Fibroblast of skin of back (primary cell): ENCODE measurements at places on chromosomes 16 and 17.

- DNase-seq, result peak; percentile 20
Observed at GRCh38 chr17:41717408-41718286, 5.5 kb downstream of the GAST start.

DNA sequence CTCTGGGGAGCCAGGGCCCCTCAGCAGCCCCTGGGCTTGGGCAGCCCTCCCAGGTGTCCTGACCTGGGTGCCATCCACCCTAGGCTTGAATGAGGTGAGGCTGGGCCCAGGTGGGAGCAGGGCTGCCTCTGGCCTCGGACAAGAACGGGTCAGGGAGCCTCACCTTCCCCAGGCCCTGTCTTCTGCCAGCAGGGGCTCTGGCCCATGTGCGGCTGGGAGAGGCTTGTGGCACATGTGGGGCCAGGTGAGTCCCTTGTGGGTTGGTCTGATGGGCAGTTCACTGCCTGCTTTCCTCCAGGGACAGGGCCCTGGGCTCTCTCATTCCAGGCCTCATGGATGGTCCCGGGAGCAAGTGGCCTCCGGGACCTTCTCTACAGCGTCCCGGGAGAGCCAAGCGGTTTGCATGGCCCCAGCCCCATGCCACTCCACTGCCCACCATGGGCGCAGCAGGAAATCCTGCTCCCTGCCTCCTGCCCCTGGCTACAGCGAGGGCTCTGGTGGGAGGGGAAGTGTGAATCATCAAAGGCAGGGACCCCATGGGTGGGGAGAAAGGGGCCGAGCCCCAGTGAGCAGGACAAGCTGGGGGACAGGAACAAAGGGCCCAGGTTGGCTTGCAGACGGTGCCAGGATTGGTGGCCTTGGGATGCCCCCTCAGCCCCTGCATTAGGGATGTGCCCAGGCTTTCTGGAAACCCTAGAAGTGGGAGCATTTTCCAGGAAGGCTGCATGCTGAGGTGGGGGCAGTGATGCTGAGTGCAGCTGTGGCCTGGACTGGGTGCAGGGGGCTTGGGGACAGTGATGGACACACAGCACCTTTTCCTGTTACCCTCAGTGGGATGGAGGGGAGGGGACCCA lies 12.2 kb downstream of the VASN start:
- no peak for DNase-seq

DNA sequence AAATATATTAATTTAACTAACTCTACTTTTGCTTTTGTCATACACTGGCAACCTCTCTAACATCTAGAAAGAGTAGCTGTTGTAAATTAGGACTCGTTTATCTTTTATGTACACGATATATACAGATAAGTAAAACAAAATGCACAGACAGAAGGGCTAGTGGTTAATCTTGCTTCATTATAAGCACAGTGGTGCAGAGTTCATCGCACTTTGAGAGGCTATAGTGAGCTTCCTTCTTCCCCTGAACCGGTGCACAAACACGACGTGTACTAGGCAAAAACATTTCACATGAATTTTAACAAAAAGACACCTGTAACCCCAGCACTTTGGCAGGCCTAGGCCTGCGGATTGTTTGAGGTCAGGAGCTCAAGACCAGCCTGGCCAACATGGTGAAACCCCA lies 10.4 kb upstream of the GOT2 start:
- DNase-seq, result no peak

DNA sequence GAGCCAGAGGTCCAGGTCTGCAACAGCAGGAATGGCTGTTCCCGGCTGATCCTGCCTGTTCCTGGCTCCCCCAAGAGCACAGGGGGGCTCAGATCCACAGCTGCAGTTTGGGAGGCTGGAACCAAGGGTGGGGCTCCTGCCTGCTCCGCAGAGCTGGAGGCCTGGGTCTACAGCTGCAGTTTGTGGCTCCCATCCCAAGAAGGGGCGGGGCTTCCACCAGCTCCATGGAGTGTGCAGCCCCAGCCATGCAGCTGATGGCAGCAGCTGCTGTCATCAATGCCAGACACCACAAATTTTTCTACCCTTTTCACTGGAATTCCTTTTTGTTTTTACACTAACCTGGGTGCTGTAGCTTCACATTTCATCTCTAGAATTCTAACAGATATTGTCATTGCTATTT lies 135.4 kb upstream of the KIF2B start:
- no peak for DNase-seq

- no peak for DNase-seq
Observed at GRCh38 chr17:41985919-41986318, 19.3 kb downstream of the CNP start.

DNA sequence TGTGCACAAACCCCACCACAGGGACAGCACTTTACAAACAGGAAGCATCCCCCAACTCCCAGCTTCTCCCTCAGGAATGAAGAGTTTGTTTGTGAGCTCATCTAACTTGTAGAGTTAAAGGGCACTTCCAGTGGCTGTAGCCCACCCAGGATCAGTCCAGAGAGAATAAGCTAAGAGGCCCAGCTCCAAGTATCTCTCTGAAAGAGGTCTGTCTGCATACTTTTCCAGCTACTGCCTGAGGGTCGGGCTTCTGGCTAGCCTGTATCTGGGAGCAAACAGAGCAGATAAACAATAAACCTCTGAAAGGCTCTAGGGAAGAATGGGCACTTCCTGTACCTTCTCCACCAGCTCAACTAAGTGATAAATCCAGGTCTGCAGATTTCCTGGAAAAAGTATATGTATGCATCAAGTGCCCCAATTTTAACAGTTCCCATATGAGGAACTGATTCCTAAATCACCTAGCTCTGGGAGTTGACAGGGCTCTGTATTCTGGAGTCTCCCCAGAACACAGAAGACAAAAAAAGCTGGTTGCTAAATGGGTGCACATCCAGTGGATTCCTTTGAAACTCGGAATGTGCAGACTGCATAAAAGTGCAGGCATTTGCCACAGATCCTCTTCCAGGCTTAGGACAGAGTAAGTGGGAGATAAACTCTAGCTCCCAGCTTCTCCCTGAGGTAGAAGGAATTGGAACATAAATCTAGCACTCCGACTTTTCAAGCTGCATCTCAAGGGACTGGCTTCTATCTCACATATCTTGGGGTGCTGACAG lies 37.1 kb upstream of the MYLK3 start:
- no peak for DNase-seq

DNA sequence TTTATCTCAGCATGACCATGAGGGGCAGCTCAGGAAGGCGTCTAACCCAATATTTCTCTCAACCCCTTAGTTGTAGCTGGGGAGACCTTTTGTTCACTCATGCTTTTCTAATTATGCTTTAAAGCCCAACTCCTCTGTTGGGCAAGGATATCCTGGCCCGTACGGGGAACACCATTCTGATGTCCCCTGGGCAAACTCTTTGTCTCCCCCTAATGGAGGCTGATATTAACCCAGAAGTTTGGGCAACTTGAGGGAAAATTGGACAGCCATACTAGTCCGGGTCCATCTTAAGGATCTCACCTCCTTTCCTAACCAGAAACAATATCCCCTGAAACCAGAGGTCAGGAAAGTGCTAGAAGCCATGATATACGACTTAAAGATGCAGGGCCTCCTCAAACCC lies 143.7 kb upstream of the COX10 start:
- DNase-seq, result no peak

DNA sequence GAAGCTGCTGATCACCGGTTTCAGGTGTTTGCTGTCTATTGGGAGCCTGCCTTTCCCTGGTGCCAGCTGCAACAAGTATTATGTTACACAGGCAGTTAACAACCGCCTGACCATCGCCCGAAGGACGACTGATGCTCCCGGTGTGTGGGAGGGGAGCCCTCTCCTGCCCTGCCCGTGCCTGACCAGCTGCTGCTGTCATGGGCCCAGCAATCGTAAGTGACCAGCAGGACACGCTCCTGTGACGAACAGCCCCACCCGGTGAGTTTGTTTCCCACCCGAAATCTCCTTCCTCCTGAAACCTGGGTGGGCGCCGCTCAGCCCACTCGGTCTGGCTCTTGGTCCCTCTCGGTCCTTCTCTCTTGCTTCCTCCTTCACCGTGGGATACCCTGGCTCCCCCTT lies 17.9 kb upstream of the UBE2I start:
- DNase-seq, result no peak

GRCh38 chr17:18848501-18848900 lies 9.4 kb upstream of the PRPSAP2 start:
- DNase-seq, result no peak

- no peak for DNase-seq
Observed at GRCh38 chr17:20999044-20999573, 43.7 kb downstream of the USP22 start.

- DNase-seq, result no peak
Observed at GRCh38 chr16:10763456-10763855, 19.8 kb downstream of the NUBP1 start.

- no peak for DNase-seq
Observed at GRCh38 chr17:75547091-75547490, 21.6 kb downstream of the LLGL2 start.

- DNase-seq, result peak; percentile 46
Observed at GRCh38 chr17:50079334-50080095, 15.6 kb upstream of the PDK2 start.

- no peak for DNase-seq
Observed at GRCh38 chr16:51825779-51826178, 674.7 kb upstream of the SALL1 start.

- DNase-seq, result no peak
Observed at GRCh38 chr16:84451781-84452180, 52.7 kb downstream of the MEAK7 start.

DNA sequence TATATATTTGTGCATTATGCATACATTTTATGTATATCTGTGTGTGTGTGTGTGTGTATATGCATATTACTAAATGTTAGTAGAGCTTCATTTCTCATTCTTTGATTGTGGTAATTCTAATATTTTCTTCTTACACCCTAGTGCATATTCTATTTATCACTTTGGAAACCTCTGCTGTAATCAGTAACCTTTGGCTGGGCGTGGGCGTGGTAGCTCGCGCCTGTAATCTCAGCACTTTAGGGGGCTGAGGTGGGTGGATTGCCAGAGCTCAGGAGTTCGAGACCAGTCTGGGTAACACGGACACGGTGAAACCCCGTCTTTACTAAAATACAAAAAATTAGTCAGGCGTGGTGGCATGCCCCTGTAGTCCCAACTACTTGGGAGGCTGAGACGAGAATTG lies 26.9 kb downstream of the CPSF4L start:
- DNase-seq, result no peak

DNA sequence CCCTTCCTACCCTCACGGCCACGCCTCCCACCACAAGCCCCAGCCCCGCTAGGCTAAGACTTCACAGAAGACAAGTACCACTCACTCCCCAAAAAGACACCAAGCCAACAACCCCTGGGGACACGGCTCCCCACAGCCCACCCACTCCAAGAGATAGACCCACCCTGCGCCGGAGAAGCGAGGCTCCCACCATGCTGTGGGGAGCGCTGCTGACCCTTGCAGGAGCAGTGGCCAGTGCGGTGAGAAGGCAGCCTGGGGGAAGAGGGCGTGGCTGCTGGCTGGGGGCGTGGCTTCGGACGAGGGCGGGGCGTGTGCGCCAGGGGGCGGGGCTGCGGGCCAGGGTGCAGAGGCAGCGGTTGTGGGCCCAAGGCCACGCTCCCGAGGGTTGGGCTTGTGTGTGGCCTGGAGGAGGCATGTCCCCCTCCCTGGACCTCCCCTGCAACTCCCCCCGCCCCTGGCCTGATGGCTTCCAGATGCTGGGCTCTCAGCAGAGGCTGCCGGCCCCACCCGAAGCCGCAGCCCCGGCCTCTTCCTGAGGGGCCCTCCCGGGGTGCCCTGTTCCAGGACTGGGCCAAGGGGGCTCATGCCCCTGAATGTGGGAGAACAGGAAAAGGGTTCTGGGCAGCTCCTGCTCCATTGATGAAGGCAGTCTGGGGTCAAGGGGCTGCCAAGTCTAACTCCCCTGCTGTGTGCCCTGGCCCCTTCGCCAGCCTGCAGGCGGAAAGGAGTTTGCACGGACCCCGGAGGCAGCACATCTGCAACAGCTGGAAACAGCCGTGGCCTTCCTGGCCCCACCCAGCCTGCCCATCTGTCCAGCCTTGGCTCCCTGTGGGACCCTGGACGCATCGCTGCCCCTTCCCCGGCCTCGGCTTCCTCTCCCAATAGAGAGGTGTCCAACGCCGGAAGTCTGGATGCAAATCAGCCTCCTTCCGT lies 9.1 kb downstream of the TFAP4 start:
- DNase-seq, result peak; percentile 94

GRCh38 chr17:16987066-16987829 lies 15.3 kb upstream of the TNFRSF13B start:
- DNase-seq, result peak; percentile 39
